DMS153 (cell line): ENCODE measurements at places on chromosomes 11 and 22.
A peak's percentile ranks its signal among the peaks of the same experiment; 100 is the strongest.

DNA sequence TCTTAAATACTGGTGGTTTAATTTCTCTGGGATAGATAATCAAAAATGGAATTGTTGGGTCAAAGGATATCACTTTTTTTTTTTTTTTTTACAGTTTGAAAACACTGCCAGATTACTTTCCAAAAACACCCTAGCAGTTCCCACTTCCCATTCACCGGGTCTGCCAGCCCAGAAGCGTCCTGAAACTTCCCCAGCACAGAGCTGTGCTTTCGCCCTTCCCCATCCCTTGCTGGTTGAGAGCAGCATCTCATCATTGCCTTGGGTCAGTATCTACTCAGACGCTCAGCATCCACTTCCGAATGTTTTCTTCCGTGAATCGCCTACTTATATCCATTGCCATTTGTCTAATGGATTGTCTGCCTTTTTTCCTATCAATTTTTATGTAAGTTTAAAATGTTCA, 5.5 kb downstream of the CERK start:
- DNase-seq: no peak

- DNase-seq: no peak
Observed at GRCh38 chr11:78773492-78773891, 198.8 kb upstream of the NARS2 start.

DNA sequence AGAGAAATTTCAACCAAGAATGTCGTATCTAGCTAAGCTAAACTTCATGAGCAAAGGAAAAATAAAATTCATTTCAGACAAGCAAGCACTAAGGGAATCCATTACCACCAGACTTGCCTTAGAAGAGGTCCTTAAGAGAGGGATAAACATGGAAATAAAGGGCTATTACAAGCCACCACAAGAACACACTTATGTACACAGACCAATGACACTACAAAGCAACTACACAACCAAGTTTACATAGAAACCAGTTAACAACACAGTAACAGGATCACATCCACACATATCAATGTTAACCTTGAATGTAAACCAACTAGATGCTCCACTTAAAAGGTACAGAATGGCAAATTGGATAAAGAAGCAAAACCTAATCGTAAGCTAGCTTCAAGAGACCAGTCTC, 38.0 kb downstream of the TMEM123 start:
- DNase-seq: peak; percentile 80

DNA sequence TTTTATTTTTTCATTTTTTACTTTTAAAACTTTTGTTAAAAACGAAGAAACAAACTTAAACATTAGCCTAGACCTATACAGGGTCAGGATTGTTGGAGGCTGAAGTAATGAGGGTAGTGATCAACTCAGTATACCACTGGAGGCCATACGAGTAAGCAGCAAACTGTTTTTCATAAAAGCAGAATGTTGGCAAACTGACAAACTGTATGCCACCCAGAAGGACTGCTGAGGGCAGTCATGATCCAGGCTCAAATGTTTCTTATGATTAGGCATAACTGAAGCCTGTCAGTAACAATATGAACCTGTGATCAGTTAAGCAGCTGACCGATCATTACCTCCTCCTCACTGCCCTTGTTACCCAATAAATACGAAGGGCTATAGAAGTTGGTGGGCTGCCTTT, 10.2 kb upstream of the SC5D start:
- DNase-seq: no peak

GRCh38 chr11:44727114-44727372, 281 bp downstream of the TSPAN18 start:
- DNase-seq: no peak
